ENCODE measurements at places on chromosomes 1 and 21.

GRCh38 chr1:200670242-200671118 is 773 bp upstream of the DDX59 start:
- DNase-seq = no peak

DNA sequence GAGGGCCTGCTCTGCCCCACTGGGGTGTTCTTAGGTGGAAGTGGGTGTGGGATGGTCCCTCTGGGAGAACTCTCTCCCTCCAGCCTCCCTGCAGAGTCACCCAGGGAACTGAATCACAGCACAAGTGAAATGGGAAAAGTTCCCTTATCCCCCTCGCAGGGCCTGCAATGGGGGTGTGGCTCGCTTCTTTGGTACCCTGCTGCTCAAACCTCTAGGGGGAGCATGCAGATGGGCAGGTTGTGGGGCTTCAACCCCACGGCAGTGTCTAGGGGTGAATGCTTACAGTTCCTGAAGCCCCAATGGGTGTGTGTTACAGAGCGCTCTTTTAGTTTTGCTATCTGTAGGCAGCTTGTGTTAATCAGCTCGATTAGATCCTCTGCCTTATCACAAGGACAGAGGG is 59.0 kb upstream of the TINAGL1 start:
- no peak for DNase-seq

DNA sequence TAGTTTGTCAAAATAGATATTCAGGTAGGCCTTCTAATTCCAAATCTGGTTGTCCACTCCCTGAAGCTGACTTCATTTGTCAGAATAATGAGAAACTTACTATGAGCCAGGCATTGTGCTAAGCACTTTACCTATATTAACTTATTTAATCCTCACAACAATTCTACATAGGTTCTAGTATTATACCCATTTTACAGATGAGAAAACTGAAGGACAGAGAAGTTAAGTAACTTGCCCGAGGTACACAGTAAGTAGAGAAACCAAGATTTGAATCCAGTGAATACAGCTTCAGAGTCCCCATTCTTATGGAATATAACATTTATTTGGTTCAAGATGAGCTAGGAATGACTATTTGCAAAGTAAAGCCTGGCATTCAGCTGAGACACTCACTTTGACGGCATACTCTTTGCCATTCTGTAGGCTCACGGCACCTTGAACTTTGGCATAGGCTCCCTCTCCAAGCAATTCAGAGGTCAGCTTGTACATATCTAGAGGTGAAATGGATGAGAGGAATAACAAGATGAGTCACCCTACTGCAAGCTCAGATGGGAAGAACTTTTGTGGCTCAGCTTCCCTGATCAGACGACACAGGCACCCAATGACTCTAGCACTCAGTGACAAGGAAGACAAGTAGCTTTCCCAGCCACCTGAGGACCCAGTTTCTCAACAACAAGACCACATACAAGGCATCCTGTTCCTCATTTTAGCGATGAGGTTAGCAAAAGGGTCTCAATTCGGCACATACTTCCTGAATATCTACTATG is 23.7 kb downstream of the MKNK1 start:
- DNase-seq = peak; percentile 31

GRCh38 chr1:3127738-3128137 is 58.7 kb downstream of the PRDM16 start:
- DNase-seq = no peak

- DNase-seq = no peak
Observed at GRCh38 chr1:179156708-179157107, 72.8 kb downstream of the ABL2 start.

DNA sequence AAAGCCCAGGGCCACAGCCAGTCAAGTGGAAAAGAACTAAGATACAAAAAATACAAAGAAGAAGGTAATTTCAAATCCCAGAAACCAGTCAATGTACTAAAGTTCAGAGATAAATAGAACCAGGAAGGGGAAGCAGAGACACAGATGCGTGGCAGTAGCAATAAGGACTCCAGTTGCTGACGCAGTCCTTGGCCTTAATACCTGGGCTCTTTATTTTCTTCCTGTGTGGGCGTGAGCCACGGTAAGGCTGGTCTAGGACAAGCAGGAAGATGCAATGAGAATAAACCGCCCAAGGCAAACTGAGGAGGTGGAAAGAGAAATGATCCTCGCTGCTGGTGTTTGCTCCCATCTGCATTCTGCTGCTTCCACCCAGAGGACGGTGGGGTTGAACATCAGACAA is 65.6 kb upstream of the PLXNA2 start:
- no peak for DNase-seq

GRCh38 chr1:204438628-204439027 is 27.0 kb upstream of the PPP1R15B start:
- DNase-seq = peak; percentile 93

DNA sequence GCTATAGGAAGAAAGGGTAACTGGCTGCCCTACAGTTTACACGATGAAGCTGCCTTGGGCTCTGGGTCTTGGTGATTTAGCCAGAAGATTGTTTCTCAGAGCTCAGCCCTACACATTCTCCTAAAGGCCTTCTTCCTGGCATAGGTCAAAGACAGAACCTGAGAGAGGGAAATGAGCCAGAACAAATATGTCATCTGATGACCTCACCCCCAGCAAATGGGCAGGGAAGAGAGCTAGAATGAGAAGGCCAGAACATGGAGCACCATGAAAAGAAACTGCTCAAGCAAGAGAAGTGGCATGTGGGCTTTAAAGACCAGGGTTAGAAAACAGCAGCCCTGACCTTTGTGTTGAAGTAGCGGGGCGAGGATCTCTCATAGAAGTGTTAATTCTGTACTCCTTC is 5.5 kb upstream of the ILDR2 start:
- no peak for DNase-seq

DNA sequence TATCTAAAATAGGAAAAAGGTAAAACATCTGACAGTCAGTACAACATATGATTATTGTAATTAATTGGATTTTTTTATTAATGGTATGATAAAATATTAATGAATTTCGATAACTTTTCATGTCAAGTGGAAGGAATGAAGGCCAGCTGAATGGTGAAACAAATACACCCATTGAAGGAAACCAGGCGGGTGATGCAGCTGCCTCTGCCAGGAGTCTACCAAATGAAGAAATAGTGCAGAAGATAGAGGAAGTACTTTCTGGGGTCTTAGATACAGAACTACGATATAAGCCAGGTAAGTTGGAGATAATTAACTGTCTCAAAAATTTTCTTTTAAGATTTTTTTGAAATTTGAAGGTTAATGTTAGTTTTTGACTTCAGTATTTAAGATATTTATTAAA is 3.2 kb downstream of the SON start:
- no peak for DNase-seq

GRCh38 chr1:110005971-110006370 is 21.4 kb downstream of the AHCYL1 start:
- peak; percentile 67 for DNase-seq

DNA sequence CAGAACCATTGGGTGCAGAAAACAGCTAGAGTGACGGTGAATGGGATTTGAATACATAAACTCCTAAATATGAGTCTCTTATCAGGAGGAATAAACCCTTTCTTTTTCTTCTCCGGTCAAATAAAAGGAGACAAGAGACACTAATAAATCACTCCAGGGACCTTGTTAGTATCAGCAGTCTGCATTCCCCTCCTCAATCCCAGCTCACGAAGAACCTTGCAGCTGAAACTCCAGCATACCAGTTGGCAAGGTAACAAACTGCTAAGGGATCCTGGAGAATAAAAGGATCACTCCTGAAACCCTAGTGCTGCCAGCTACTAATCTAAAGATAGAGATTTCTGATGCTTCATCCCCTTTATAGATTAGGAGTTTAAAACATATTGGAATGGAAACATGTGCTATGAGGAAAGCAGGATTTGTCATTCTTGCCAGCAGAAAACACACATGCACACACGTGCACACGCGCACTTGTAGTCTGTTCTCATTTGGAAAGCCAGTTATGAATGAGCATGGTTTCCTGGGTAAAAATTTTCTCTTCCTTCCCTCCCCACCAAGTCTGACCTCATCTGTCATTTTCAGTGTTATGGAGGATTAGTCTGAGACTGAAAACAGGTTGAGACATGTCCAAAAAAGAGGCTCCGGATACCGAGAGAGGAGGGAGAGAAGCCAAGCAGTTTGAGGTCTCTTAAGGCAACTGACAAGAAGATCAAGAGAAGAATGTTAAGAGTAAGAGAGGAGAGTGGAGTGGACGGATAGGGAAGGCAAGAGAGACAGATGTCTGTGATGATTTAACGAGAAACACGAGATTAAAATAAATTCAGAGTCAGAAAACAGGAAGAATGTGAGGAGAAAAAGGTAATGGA is 10.9 kb downstream of the IER5 start:
- peak; percentile 55 for DNase-seq

DNA sequence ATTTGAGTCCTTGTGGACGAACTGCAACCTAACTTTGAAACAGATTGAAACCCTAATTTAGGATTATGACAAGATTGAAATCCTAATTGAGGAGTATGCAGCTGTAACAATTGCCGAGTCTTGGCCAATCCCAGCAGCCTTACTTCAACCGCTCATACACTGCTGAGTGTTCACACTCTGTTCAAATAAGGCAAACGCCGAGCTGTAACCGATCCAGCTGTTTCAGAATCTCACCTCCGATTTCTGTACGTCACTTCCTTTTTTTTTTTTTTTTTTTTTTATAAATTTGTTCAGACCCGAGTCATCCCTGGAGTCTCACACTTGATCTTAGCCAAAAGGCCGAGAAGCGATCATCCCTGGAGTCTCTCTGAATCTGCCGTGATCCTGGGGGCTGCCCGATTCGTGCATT is 22.3 kb upstream of the ATP5PO start:
- no peak for DNase-seq

GRCh38 chr1:145782272-145783099 is 41.4 kb downstream of the RNF115 start:
- peak; percentile 90 for DNase-seq

- no peak for DNase-seq
Observed at GRCh38 chr1:43978264-43978550, 803 bp upstream of the B4GALT2 start.

DNA sequence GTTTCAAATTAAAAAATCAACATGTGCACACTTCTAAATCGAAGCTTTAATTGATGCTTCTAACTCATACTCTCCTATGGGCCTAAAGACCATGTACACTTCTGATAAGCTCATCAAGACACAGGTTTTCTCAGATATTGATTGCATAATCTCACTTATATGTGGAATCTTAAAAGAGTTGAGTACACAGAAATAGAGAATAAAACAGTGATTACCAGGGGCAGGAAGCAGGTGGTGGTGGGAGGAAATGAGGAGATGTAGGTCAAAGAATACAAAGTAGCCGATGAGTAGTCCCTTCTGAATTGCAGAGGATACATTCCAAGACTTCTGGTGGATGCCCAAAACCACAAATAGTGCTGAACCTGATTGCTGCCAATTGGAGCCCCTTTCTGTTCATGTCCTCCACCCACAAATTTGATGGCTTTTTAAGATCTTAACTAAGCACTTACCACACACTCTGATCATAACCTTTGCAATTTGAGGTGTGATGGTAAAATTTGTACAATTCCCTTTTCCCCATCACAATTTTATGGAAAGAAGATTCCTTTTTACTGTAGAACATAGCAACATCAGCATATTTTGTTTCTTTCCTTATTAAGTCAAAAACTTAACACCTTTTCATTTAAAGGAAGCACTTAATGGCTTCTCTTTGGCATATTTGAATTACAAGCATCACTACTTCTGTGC is 3.3 kb upstream of the CD1B start:
- DNase-seq = no peak

DNA sequence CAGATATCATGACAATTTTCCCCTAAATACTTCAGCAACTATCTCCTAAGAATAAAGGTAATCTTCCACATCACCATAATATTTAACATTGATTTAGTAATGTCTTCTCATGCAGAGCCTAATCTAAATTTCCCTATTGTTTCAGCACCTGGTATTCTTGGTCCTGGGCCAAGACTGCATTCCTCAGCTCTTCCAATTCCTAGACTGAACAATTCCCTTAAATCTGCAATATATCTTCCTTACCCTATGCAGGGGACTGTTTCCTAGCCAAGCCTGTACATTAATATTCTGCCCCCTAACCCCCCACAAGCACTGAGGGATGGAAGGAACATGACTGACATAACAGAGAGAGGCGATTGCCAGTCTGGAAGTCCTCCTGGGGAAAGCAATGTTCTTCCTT is 28.7 kb upstream of the DISP1 start:
- peak; percentile 51 for DNase-seq

DNA sequence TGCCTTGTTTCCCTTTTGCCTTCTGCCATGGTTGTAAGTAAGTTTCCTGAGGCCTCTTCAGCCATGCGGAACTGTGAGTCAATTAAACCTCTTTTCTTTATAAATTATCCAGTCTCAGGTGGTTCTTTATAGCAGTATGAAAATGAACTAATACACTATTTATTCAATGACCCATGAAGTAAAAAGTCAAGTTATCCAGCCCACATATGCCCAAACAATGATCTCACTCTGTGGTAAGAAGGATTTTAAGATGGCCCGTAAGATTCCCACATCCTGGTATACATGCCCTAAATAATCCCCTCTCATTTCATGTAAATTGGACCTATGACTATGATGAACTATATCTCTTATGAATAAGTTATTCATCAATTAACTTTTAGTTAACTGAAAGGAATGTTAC is 1008.3 kb upstream of the B3GALT2 start:
- no peak for DNase-seq

GRCh38 chr1:16186655-16187235 is 25.7 kb downstream of the ARHGEF19 start:
- DNase-seq = no peak

DNA sequence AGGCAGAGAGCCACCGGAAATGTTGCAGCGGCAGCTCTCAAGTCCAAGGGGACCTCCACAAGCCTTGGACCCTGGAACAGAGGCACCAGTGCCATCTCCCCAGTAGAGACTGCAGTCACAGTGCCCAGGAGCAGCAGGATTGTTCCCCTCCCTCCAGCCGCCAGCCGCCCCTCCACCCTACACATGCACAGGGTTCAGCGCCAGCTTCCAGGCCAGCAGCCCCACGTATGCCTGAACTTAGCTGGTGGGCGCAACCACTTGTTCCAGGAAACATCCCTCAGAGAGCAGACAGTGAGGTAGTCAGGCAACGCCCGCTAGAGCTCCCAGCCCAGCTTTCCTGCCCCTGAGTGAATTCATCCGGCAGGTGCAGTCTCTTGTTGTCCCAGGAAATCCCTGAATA is 1098.1 kb upstream of the NCAM2 start:
- no peak for DNase-seq

- no peak for DNase-seq
Observed at GRCh38 chr1:112146201-112146715, 156.8 kb upstream of the KCND3 start.

DNA sequence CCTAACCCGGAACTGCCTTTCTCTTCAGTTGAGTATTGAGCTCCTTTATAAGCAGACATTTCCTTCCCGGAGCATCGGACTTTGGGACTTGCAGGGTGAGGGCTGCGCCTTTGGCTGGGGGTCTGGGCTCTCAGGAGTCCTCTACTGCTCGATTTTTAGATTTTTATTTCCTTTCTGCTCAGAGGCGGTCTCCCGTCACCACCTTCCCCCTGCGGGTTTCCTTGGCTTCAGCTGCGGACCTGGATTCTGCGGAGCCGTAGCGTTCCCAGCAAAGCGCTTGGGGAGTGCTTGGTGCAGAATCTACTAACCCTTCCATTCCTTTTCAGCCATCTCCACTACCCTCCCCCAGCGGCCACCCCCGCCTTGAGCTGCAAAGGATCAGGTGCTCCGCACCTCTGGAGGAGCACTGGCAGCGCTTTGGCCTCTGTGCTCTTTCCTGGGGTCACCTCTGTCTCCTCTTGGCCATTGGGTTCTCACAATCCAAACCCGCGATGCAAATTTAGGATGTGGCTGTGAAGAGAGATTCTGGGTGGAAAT is 3.7 kb downstream of the OLIG2 start:
- DNase-seq = peak; percentile 9
